H4 (cell line): ENCODE measurements at places on chromosomes 12 and 14. TPM values are rescaled to one million over a fixed set of nuclear protein-coding genes. Genes with fewer than 3 reads are reported as not detected.

CHGA gene
- not detected in 2 replicates for total RNA-seq

USP44 gene
- total RNA-seq, result 0.06 TPM in 1 of 2 replicates, not detected in the other

RPS6KL1 gene
- total RNA-seq, result not detected in 2 replicates

CACNB3 gene
- total RNA-seq, result 15.1 and 17.7 TPM in 2 replicates
